ENCODE measurements at places on chromosomes 12 and 14. TPM values are rescaled to one million over a fixed set of nuclear protein-coding genes. Genes with fewer than 3 reads are reported as not detected.

AKAP3 gene
- total RNA-seq: 0.85 TPM

TOMM20L gene
- total RNA-seq: not detected

KRT85 gene
- total RNA-seq: not detected

SELPLG gene
- 0.85 TPM for total RNA-seq

RPL10L gene
- total RNA-seq: not detected

RNASE2 gene
- 0.14 TPM for total RNA-seq

ZNF740 gene
- 14.5 TPM for total RNA-seq

NPAS3 gene
- not detected for total RNA-seq

RTL1 gene
- not detected for total RNA-seq

TGM1 gene
- 0.17 TPM for total RNA-seq

ENO2 gene
- total RNA-seq: 2.9 TPM

IRAK4 gene
- total RNA-seq: 23.9 TPM

GLIPR1L1 gene
- not detected for total RNA-seq

CD69 gene
- 0.23 TPM for total RNA-seq

PYGL gene
- 99.6 TPM for total RNA-seq

OR6C4 gene
- total RNA-seq: not detected

ERBB3 gene
- total RNA-seq: 0.88 TPM

PRR4 gene
- 0.17 TPM for total RNA-seq

P2RX2 gene
- total RNA-seq: 0.17 TPM

LRRC43 gene
- total RNA-seq: 0.85 TPM

ARHGDIB gene
- total RNA-seq: 168 TPM

MEG3 gene
- 2.2 TPM for total RNA-seq

WASHC3 gene
- 56.0 TPM for total RNA-seq

BCL11B gene
- total RNA-seq: 0.05 TPM

PTHLH gene
- total RNA-seq: not detected

PEBP1 gene
- total RNA-seq: 193 TPM

DEPDC4 gene
- total RNA-seq: 0.17 TPM

BHLHE41 gene
- total RNA-seq: 0.85 TPM

AKAP5 gene
- 0.68 TPM for total RNA-seq

CLECL1 gene
- total RNA-seq: not detected

DNAH10 gene
- under 0.01 TPM for total RNA-seq

NR1H4 gene
- total RNA-seq: 0.34 TPM

ARG2 gene
- 61.5 TPM for total RNA-seq

PLA2G1B gene
- total RNA-seq: not detected

PXMP2 gene
- 27.3 TPM for total RNA-seq

SRRM4 gene
- total RNA-seq: not detected

PTGDR gene
- total RNA-seq: not detected

GALNT16 gene
- 0.19 TPM for total RNA-seq

Measured in dermis blood vessel endothelial cell (primary cell).